Stimulated activated CD4-positive, alpha-beta T cell treated with anti-CD3 and anti-CD28 coated beads, Interleukin-15, amount 100 ng/mL, for 1 hour (primary cell): ENCODE measurements at places on chromosomes 1 and 21.
A peak's percentile ranks its signal among the peaks of the same experiment; 100 is the strongest.

DNA sequence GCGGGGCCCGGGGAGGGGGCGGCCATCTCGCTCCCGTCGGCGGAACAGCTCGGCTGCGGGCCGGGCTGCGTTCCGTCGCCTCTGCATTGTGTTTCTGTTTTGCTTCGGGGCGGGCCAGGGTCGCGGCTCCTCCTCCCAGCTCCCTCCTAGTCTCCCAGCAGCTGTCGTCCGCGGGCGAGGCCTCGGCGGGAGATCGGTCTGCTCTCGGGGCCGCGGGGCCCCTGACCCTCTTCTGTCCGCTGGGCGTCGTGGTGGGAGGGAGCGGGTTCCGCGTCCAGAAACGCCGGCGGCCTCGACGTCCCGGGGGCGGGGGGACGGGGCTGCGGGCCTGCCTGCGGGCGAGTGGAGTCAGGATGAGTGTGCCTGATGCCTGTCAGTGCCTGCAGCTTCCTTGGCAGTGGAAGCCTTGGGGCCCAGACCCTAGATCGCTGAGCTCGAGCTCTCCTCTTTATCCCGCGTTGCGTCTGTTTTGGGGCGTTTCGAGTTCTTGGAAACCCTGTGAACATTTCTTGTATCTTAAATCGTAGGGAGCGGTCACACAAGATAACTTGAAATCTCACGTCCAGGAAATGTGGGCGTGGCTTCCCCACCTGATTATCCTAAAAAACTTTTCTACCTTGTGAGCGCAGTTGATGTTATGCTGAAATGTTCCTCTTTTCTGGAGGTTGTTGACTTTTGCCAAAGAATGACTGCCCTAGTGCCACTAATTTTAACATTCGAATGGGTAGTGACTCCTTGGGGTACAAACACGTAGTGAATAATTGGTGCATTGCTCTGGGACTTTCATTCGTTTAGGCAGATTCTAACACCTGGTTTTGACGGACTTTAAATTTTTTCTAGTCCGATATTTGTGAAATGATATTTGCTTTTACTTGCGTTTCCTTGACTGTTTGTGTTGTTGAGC is 676 bp downstream of the MORC3 start:
- DNase-seq = peak; percentile 29

DNA sequence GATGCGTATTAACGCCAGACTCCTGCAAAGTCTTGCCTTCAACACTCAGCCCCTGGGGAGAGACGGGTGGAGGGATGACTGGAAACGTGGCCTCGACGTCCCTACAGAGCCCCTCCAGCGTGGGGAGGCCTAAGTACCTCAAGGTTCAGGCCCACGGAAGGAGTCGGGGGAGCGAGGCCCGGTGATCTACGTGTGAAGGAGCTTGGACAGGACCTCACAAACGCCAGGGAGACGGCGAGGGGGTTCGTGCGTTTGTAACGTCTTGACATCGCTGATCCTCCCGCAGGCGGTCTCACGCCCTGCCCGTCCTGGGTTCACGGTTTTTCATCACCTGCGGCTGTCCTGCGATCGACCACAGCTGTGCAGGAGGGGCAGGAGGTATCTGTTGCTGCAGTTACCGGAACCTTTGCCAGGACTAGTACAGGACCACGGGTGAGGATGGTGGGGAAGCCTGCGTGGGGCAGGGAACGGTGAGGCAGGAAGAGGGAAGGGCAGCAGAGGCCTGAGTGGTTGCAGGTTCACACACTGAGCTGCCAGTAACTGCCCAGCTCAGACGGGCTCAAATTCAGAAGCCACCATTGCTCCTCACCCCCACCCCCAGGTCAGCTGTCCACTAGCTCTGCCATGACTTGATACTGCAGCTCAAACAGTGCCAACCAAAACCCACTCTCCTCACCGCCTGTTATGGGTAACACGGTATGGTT is 889 bp upstream of the CCNL2 start:
- DNase-seq = no peak

DNA sequence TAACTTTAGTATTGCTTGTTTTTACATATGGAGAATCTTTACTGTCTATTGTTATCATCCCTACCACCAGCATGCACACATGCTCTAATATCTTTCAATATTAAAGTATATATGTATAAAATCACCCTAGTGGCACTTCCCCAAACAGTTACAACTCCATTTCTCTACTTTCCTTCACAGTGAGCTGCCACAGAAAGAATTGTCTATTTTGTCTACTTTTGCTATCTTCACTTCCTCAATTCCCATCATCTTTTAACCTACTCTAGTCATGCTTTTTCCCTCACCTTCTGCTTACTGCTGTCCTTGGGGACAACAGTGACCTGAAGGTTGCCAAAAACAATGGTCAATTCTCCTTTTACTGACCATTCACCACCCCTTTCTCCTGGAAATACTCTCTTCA is 59.2 kb downstream of the VCAM1 start:
- DNase-seq = no peak

GRCh38 chr1:61053712-61054600 is 28.4 kb upstream of the NFIA start:
- no peak for DNase-seq

DNA sequence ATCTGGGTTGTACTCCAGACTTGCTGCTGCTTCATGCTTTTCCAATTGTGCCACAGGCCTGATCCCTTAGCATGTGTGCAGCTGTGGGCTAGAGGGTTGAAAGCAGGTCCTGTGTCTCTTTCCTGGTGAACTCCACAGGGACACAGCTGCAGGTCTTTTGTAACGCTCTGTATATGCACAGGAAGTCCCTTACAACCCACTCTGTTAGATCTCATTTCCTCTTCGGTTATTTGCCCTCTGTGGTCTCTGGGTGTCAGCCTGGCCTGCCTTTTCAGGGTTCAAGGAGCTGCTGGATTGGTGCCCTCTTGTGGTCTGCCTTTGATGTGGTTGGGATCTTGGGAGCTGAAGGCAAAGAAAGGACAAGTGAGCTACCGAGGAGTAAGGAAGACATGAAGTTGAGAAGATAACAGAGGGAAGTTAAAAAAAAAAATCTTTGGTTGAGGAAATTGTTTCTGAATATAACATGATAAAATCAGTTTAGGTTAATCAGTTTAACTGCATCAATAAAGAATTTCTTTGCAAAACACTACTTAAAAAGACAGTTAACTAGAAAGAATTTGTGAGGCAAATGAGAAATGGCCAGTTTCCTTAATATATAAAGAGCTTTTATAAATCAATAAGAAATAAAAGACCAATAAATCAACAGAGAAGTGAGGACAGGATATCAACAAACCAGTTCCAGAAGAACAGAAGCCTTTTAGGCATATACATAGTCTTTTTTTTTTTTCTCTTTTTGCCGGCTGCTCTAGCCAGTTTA is 44.1 kb downstream of the UCK2 start:
- peak; percentile 4 for DNase-seq

- DNase-seq = no peak
These were observed 66.0 kb upstream of the DNAH14 start for GRCh38 chr1:224863486-224863885.

DNA sequence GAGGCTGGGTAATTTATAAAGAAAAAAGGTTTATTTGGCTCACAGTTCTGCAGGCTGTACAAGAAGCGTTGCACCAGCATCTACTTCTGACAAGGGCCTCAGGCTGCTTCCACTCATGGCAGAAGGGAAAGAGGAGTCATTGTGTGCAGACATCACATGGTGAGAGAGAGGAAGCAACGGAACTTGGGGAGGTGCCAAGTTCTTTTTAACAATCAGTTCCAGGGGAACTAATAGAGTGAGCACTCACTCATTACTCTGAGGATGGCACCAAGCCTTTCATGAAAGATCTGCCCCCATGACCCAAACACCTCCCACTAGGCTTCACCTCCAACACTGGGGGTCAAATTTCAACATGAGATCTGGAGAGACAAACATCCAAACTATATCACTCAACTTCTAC is 77.2 kb downstream of the DDAH1 start:
- DNase-seq = no peak

DNA sequence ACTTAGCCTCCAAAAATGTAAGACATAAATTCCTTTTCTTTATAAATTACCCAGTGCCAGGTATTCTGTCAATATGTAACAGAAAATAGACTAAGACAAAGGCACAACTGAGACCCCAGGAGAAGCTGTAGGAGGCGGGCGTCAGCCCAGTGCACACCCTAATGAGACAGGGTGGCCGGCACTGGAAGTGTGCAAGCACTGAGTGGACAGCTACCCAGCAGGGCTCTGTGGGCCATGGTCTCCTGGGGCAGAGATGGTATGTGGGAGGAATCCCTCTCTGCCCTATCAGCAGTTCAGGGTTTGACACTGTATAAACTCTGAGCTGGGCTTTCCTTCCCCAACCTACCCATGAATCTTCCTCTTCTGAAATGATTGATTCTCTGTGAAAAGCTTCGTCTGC is 139.5 kb downstream of the GLIS1 start:
- no peak for DNase-seq

DNA sequence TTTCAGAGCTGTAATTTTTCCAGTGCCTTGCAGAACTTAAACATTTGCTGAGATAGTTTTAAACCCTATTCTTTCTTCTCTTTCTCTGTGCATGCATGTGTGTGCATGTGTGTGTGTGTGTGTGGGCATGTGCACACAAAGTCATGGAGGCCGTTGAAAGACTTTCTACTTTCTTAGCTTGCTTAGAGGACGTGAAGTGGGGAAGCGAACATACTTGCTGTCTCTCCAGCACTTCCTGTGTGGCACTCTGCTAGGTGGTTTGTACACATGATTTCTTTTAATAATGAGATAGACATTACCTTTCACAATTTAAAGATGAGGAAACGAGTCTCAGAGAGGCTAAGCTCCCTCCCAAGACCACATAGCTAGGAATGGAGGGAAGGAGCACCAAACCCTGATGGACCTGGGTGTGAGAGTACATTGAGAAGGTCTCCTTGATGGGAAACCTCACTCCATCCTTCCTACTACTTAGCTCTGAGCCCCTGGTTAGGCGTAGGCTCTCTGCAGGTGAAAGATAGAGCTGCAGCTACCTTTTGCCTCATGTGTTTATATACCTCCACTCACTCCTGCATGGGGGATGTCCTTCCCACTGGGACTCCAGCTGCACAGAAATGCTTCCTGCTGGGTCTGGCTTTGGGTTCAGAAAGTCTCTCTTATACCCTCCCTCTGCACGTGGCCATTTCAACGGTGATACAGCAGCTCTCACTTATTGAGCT is 101.9 kb upstream of the USP24 start:
- DNase-seq = no peak

GRCh38 chr1:96524100-96524499 is 197.5 kb upstream of the PTBP2 start:
- no peak for DNase-seq

- DNase-seq = no peak
These were observed 6.1 kb downstream of the INTS3 start for GRCh38 chr1:153733970-153734369.

- no peak for DNase-seq
These were observed 58.5 kb upstream of the ENAH start for GRCh38 chr1:225711236-225711937.

GRCh38 chr21:44427241-44428120 is 27.8 kb upstream of the LRRC3 start:
- DNase-seq = no peak

GRCh38 chr1:31776516-31776915 is 12.4 kb upstream of the ADGRB2 start:
- no peak for DNase-seq

DNA sequence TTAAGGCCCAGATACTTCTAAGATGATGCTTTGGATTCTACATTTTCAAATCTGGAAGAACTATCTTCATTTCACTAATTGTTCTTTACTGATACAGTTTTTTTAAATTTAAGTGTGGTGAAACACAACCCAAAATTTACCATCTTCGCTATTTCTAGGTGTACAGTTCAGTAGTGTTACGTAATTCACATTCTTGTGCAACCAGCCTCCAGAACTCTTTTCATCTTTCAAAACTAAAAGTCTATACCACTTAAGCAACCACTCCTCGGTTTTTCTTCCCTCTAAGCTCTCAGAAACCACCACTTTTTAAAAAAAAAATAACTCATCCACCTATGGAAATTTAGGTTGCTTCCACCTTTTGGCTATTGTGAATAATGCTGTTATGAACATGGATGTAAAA is 220.7 kb downstream of the PDE4B start:
- DNase-seq = no peak
